ENCODE measurements at places on chromosomes 5 and 9.

- DNase-seq = no peak
These were observed 180.5 kb downstream of the FBXL7 start for GRCh38 chr5:15680455-15680854.

DNA sequence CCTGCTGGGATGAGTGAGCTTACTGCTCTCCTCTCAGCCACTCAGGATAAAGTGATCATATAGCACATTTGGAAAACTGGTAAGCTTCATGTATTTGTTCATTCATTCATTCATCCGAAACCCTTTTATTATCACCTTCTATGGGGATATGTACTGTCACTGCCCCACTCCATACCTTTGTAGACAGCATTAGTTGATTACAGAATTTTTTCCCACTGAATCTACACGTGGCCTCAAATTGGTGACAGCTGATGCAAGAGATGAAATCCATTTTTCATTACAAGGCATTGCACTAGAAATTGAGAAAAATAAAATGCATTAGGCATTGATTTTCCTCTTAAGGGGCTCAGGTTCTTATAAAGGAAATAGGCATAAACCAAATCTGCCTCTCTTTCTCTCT, 9.7 kb downstream of the GRIA1 start:
- no peak for DNase-seq

GRCh38 chr5:159768243-159768642, 148.0 kb upstream of the ADRA1B start:
- no peak for DNase-seq

DNA sequence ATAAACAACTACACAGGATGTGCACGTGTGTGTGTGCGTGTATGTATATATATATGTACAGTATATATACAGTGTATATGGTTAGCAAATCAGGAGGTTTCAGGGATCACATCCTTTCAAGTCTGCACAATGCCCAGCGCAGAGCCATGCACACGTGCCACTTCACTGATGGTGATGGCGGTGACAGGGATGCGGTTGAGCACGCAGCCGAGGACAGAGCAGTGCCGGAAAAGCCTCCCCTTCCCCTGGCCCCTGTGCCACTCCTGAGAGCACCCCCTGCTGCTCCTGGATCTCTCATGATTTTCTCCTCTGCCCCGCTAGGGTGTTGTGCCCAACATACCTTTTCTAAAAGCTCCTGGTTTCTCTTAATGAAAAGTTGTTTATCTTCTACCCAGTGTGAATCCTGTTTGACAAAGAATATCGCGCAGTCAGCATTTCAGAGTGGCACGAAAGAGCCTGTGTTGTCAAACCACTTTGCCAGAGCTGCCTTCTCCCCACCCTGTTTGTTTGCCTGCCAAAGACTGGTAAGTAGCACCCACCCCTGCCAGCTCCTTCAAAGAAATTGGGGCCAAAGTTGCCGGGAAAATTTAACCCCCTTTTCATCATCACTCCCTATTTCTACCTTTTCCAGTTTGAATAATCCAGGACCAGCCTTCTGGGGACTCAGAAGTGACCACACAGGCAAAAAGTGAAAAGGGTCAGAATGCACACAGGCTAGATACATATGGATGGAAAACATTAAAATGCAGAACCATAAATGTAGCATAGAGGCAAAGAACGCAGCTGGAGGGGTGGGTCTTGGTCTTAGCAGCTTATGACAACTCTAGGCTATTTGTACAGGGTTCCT, 126.2 kb upstream of the DPYSL3 start:
- no peak for DNase-seq

- peak; percentile 1 for DNase-seq
These were observed 129.7 kb downstream of the CEMIP2 start for GRCh38 chr9:71638627-71639026.

GRCh38 chr5:158519433-158520021, 580.2 kb downstream of the EBF1 start:
- DNase-seq = no peak

DNA sequence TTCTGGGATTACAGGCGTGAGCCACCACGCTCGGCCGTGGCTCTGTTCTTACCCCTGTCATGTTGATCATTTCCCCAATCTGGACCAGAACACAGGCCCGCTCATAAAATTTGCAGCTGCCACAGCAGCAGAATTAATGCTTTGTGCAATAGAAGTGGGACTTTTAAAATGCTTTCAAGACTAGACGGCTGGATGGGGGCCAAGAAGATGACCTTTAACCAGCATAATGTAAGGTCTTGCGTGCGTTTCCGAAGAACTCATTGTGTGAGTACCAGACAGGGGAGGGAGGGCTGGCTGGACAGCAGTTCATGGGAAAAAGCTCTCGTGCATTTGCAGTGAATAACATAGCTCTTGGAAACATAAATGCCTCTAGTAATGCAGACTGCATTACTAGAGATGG, 3.5 kb upstream of the WDR38 start:
- no peak for DNase-seq

- no peak for DNase-seq
These were observed 857 bp downstream of the ADAM19 start for GRCh38 chr5:157574456-157575380.

DNA sequence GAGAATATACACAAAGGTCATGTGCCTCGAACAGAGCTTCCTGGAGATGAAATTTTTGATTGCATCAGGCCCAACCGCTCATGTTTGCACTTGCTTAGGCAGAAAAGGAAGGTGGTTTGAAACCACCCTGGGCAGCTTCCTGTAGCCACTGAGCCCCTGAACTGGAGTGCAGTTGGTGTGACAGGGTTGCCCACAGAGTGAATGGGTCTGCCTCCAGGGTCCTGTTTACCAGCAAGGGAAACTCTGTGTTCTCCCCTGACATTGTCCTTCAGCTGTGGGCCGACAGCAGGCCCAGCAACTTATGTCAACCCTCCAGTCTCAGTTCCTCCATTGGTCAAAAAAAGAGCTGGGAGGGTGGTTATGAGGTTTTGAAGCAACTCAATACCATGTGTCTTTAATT, 289.6 kb downstream of the KIF4B start:
- DNase-seq = no peak

GRCh38 chr9:26175264-26175663, 497.0 kb upstream of the TUSC1 start:
- no peak for DNase-seq

DNA sequence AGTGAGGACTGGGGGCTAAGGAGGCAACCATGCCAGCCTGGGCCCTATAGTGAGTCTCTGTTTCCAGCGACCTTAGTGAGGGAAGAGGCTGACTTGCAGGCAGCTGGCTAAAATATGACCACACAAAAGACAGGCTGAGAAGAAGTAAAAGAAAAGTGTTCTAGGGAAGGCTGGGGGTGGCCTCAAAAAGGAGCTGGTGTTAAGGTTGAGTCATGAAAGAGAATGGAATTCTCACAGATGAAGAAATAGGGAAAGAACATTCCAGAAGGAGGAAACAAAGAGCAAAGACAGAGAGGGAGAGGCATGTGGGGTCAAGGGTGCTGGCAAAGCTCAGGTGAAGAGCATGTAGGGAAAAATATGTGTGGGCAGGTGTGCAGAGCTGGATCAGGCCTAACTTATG, 302.7 kb upstream of the RFX3 start:
- no peak for DNase-seq

- DNase-seq = no peak
These were observed 56.9 kb upstream of the ASS1 start for GRCh38 chr9:130387905-130388304.

DNA sequence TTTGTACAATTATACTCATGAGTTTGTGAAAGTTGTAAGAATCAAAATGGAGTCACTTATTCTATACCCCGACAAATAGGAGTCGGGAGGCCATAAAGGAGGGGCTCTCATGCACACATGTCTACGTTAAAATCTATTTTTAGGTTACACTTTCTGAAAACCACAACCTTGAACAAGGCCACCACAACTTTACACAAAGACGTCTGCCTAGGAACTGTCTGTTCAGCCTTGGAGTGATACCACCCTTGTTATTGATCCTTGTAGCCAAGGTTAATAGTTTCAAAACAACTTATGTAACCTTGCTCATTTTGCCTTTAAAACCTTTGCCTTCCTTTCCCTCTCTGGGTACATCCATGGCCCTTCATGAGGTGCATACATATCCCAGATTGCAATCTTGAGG, 4.1 kb upstream of the NDFIP1 start:
- DNase-seq = no peak

GRCh38 chr5:139772089-139772791, 23.4 kb upstream of the PSD2 start:
- no peak for DNase-seq

GRCh38 chr9:133897675-133898074, 94.4 kb downstream of the VAV2 start:
- no peak for DNase-seq

- DNase-seq = no peak
These were observed 1.2 kb downstream of the AP3S1 start for GRCh38 chr5:115842952-115843351.

DNA sequence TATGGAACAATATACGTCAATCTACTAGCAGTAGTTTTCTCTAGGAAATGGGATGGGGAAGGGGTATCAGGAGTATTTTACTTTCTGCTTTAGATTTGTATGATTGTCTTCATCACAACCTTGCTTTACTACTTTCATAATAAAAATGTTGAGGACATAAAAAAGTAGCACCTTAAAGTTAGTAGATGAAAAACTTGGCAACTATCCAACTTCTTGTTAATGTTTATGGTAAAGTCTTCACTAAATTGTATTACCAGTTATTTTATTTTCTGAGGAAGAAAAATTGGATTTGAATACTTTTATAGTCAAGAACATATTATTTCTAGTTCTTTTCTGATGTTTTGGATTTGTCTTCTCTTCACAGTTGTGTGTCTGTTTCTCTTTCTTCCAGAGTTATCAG, 372.1 kb downstream of the ARRDC3 start:
- DNase-seq = no peak

DNA sequence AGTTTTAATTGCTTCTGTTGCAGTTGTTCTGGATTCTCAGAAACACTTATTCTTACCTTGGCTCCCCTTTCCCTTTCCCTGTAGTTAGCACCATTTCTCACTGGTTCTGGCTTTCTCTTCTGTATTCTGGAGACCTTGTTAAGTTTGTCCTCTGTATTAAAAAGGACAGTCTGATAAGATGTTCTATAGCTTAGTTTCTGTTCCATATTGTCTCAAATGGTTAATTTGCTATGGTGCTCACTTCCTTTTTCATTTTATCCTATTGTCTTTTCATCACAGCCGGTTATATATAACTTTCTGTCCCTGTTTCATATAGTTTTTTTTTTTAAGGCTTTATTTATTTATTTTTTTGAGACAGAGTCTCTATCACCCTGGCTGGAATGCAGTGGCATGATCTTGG, 41.4 kb upstream of the KIAA1958 start:
- DNase-seq = no peak

DNA sequence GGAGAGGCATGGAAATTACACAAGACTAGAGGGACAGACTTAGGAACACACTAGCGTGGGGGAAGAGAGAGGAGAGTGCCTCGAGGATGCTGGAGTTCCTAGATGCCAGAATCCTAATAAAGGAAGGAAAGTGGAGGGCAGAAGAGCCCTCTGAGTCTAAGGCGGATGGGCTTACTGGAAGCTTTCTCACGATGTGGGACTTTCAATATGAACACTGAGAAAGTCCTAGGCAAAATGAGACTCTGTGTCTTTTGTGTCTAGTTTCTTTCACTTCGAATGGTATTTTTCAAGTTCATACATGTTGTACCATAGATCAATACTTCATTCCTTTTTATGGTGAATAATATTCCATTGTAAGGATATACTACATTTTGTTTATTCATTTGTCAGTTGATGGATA, 239.4 kb downstream of the NSG2 start:
- no peak for DNase-seq

- DNase-seq = no peak
These were observed 77.4 kb downstream of the NREP start for GRCh38 chr5:111679611-111680010.

GRCh38 chr5:10595672-10596309, 31.9 kb downstream of the ANKRD33B start:
- no peak for DNase-seq

DNA sequence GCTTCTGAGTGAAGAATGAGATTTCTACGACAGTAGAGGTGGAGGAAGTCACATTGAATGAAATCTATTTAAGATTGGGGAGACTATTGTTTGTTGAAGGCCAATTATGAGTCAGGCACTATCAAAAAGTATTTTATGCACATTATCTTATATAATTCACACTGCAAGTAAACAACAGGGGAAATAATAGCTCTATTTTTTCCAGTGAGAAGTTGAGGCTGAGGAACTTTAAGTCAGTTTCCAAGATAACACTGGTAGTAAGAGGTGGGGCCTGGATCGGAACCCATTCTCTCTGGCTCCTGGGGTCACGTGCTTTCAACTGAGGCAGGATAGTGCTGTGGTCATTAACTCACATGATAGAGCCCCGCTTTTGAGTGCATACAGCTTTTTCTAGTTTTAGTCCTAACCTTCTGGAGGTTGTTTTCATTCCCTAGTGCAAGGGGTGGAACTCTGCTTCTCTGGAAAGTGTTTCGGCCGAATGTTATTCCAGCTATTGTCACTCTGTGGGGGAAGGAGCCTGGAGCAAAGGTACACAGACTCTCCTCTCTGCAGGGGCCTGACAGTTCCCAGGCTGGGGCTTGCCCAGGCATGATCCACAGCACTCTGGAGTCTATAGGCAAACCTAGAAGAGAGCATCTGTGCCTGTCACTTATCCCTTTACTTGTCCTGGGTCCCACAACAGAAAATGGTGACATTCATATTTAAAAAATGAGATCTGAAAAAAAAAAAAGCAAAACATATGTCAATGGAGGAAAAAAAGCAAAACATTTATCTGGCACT, 352.4 kb upstream of the ACTBL2 start:
- no peak for DNase-seq

DNA sequence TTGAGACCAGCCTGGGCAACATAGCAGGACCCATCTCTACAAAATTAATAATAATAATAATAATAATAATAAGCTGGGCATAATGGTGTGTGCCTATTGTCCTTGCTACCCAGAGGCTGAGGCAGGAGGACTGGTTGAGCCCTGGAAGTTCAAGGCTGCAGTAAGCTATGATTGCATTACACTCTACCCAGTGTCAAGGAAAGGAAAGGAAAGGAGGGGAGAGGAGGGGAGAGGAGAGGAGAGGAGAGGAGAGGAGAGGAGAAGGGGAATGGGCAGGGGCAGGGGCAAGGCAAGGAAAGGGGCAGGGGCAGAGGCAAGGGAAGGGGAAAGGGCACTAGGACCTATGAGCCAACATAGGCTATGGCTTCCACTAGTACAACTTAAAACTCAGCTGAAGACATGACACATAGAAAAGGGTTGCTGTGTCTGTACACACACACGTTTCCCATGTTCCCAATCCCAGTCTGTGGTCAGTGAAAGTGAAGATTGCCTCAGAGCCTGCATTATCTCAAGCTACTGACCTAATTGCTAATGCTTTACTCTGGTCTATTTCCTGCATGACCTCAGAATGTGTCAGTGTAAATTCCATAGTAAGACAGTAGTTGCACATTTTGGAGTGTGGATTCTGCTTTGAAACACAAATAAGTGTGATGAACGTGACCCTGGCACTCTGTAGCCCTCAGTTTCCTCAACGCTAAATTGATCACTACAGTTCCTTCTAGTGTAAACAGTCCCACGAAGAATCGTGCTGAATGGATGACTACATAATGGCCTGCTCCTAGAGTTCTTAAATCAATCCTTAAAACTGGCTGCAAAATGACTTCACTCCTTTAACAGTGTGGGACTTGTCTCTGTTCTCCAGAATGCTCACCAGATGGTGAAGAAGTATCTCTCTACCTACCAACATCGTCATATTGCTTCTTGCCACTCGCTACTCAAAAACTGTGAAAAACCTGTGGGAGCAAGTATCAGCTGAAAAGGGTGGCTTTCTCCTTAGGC, 497.0 kb downstream of the RAB3C start:
- DNase-seq = no peak
